ENCODE measurements at places on chromosomes 2 and 18.

- DNase-seq: no peak
Observed at GRCh38 chr2:98835831-98836385, 100.1 kb downstream of the CRACDL start.

DNA sequence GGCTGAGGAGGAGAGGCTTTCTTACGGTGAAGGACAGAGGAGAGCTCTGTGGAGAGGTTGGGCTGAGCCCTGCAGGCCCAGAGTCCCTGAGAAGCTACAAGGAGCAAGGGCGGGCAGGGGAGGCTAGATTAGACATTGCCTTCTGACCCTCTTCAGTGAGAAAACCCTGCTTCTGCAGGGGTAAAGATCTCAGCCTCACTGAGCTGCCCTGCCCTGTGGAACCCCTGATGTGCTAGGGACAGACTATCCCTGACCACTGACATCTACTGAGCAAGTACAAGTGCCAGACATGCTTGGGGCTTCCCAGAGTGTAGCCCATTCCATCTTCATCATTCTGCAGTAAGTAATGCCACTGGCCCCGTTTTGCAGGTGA is 111.5 kb downstream of the CYP26B1 start:
- DNase-seq: no peak

DNA sequence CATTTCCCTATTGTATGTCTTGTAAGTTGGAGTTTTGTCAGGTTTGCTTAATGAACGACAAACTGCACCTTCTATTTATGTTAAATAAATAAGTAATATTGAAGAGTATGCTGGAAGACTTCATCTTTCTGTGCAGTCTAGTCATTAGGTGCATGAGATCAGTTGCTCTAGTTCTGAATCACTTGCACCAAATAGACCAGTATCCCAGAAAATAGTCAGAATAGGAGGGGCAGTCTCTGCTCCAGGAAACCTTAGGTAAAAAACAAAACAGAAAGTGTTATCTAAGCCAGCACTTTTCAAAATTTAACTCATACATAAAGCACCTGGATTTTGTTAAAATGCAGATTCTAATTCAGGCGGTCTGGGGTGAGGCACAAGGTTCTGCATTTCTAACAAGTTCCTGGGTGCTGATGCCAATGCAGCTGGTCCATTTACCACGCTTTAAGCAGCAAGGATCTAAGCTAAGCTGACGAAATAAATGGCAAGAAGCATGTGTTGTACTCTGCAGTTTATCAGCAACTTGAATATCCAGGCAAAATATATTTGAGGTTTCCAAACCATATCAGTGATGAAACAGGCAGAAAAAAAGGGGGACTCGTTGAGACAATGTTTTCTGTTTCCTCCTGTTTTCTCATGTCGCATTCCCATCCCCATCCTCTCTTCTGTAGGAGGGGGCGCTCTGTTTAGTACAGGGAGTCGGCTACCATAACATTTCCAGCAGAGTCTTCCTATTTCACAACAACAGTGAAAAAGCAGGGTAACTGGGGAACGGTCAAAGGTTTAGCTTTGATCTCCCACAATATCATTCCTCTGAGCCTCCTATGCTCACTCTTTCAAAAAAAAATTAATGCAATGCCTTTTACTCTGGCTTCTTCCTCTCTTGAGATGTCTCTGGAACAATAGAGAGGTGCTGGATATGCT is 106.4 kb downstream of the MBD2 start:
- no peak for DNase-seq

- no peak for DNase-seq
Observed at GRCh38 chr2:226660526-226660925, 139.1 kb downstream of the IRS1 start.

GRCh38 chr2:129880309-129880708 is 99.2 kb upstream of the RAB6C start:
- no peak for DNase-seq

GRCh38 chr2:205166745-205167144 is 515.6 kb upstream of the NRP2 start:
- no peak for DNase-seq

GRCh38 chr18:31655354-31655753 is 29.0 kb downstream of the B4GALT6 start:
- DNase-seq: no peak
